ENCODE measurements at places on chromosomes 1 and 21.
A peak's percentile ranks its signal among the peaks of the same experiment; 100 is the strongest.

DNA sequence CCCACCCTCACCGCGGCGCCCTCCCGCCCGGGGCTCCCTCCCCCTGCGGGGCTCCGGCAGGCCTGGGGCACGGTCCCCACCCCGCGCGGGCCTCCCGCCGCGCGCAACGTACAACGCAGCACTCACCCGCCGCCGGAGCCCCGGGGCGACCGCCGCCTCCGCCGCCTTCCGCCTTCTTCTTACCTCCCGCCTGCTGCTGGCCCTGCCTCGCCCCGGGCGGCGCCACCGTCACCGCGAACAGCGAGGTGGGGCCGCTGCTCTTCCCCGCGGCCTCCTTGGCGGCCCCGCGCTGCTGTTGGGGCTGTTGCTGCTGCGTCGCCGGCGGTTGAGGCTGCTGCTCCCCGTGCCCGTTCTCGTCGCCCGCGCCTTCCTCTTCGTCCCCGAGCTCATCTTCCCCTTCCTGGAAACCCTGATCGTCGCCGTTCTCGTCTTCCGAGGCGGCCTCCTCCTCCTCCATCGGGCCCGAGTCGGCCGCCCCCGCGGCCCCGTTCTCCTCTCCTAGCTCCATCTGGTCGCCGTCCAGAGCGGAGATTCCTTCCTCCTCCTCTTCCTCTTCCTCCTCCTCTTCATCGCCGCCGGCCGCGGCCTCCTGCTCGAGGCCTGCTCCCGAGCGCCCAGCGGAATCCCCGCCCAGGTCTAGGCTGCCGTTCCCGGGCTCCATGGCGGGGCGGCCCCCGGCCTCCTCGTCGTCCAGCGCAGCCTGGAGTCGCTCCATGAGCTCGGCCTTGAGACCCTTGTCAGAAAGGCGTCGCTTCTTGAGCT is 671 bp downstream of the HNRNPU start:
- DNase-seq: no peak

DNA sequence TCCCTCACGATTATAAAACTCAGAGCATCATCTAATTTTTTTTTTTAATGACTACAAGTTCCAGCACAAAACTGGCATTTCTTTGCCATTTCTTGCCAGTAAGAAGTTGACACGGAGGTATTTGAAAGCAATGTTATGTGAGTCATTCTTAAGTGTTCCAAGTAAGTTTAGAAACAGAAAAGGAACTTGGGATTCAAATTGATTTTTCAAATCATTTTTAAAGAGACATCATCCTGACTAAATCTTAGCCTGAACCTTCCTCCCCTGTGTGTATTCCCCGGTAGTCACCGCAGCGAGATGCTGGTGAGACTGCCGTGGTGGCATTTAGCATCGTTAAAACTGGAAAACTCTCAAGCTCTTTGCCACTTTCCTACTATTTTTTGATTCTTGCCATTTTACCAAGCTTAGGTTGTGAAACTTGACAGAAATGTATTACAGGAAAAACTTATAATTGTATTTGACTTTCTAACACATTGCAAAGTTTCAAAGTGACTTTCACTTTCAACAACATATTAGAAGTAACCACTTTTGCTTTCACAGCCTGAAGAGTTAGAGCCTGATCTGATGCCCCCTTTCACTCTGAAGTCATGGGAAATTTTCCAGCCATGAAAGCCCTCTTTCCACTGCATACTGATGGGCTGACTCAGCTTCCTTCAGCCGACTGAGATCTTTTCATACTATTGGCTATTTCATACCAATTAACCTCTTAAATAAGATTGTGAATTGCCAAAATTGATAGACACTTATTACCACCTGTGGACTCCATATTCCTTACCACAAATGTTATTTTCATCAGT is 61.4 kb downstream of the OLFML2B start:
- DNase-seq: peak; percentile 66

DNA sequence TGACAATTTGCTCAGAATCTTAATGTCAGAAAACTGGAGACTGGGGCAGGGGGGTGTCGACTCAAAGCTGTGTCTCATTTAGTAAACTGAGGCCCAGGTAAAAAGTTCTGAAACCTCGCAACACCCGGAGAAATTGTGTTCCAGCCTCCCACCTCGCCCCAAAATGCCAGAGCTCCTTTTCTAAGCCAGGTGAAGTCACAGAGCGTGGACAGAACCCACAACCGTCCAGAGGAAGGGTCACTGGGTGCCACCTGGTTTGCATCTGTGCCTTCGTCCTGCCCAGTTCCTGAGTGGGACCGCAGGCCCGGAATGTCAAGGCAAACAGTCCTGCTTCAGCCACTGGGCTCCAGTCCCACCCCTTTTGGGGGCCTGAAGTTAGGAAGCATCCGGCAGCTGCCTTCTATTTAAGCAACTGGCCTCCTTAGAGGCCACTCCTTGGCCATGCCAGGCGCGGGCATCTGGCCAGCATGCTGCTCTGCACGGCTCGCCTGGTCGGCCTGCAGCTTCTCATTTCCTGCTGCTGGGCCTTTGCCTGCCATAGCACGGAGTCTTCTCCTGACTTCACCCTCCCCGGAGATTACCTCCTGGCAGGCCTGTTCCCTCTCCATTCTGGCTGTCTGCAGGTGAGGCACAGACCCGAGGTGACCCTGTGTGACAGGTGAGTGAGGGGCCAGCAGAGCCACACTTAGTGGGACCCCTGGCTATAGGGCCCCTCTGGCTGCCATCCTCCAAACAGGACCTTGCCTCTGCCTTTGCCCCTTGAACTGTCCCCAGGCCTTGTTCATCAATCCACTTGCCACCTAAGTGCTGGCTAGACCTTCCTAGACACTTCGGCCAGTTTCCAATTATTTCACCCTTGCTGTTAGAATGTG is at the start of gene TAS1R1:
Gene TAS1R1, plus strand, starts transcription at position 401 of the 872 bp plus-strand sequence. Its CDS starts 67 bp downstream, at position 468.
- DNase-seq: no peak

- DNase-seq: no peak
These were observed 12.9 kb downstream of the NEK7 start for GRCh38 chr1:198169672-198170071.

GRCh38 chr1:170967042-170967910 is 31.9 kb downstream of the MROH9 start:
- peak; percentile 12 for DNase-seq

- no peak for DNase-seq
These were observed 22.8 kb downstream of the LCE3E start for GRCh38 chr1:152543820-152544219.

GRCh38 chr1:35930593-35931445 is at the start of gene AGO3:
AGO3 (plus strand) TSS chr1:35931105; CDS start chr1:35931427, 322 bp downstream.
- DNase-seq: peak; percentile 51

GRCh38 chr1:236002025-236002390 is 62.9 kb downstream of the NID1 start:
- no peak for DNase-seq

DNA sequence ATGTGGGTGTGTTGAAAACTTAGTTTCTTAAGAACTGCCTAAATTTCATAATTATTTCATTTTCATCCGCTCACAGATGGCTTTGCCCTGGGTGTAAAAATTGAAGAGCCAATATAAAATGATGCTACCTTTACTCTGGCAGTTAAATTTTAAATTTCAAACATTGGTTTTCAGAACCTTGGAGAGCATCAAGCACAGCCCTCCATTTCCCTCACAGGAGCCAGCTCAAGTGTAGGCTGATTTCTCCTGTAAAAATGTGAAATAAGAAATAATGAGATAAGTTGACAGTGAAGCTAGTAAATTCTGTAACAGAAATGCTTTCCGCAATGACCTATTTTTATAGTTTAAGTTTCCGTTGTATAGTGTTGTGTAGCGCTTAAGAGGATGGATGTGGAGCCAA is 53.9 kb upstream of the AKT3 start:
- DNase-seq: no peak

- no peak for DNase-seq
These were observed 26.0 kb downstream of the MACF1 start for GRCh38 chr1:39230261-39231190.

DNA sequence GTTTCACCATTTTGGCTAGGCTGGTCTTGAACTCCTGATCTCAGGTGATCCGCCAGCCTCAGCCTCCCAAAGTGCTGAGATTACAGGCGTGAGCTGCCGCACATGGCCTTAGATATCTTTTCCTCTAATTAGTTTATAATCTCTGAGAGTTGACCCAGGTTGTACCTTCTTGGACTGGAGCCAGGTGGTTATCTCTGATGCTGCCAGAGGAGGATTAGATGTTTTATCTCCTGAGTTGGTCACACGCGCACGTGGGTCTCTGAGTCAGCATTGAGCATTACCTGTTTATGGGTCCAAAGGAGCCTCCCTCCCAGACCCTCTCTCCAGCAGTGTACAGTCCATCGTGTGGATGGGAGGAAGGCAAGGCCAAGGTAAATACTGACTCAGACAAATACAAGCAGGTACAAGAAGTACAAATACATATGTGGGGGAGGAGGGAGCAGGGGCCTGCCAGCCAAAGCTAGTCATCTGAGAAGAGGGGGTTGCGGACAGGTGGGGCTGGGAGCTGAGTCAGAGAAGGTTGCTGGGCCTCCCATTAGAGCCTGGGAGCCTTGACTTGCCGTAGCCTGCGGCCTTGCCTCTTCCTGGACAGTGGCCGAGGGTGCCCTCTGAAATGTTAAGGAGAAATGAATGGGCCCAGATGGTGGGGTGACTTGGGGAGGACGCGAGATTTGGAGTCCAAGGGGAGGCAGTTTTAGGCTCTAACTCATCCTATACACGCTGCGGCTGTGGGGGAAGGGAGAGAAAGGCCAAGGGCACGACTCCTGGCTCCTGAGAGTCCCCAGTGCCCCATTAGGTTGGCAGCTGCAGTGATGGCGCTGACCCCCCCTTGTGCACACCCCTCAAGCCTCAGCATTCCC is 13.1 kb downstream of the IL6R start:
- DNase-seq: no peak
